ENCODE measurements at places on chromosomes 12 and 14.

DNA sequence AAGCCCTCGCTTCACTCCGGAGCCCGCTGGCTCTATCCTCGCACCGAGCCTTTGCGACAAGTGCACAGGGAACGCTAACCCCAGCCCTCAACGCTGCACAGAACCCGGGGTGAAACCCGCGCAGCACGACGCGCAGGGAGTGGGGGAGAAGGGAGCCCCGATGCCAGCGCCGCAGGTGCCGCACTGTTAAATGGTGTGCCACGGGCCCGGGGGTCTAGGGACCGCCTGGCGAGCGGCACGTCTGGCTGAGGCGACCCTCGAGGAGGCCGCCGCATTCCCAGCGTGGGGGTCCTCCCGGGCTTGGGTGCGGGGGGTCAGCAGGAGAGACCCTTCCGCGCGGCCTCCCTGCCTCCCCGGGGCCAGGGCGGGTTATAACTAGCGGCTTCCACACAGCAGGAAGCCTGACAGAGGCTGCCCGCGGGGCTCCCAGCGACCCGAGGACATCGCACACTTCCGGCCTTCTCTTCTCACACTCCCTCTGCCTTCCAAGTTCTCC, 23.8 kb upstream of the LRTM2 start:
- peak; percentile 72 for DNase-seq

DNA sequence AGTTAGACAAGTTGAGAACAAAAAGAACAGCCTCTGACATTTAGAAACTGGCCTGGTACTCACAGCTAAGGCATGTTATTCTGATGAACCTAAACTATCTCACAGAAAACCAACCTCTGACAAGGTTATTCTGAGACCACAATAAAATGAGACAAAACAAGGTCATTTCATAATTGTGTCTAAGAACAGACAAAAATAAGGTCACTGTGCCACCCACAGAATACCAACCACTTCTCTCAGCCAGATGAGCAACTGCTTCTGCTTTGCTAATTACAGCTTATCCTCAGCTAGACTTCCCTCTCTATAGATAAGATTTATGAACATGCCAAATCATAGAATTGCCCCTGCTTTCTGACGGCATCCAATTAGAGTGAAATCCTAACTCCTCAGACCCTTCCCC, 52.2 kb upstream of the CRACR2A start:
- DNase-seq, result no peak

DNA sequence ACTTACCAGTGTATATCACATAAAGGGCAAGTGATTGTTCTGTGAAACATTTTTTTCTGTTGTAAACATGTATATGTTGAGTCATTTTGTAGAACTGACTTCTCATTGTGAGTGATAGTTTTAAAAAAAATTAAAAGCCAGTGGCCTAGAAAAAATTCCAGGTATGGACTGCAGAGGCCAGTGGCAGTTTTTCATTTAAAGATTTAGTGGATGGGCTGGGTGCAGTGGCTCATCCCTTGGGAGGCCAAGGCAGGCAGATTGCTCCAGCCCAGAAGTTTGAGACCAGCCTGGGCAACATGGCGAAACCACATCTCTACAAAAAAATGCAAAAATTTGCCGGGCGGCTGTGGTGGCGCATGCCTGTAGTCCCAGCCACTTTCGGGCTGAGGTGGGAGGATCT, 84.7 kb upstream of the MDM1 start:
- no peak for DNase-seq

- no peak for DNase-seq
These were observed 11.9 kb downstream of the MSI1 start for GRCh38 chr12:120357104-120357503.

DNA sequence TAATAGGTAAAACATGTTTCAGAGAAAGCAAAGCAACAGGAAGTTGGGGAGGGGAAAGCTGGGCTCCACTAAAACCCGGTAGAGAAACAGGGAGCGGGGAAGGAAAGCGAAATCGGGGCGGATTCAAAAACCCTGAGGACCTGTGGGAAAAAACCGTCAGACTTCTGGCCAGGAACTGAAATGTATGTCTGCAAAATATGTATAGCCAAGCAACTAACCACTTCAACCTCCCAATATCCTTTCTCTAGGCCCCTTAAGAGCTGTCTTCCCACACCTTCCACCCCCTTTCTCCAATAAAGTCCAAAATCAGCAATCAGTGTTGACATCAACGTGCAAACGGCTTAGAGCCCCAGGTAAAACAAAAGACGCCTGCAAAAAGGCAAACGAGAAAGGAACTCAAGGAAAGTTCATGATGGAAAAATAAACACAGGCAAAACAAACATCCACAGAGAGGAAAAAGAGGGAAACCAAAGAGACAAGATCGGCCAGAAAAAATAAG, 32.8 kb downstream of the SIX1 start:
- DNase-seq, result no peak

Measured in tibial artery (tissue), 4 donors.